ENCODE measurements at places on chromosomes 11 and 22.

- no peak for DNase-seq
These were observed 13.8 kb downstream of the ADA2 start for GRCh38 chr22:17205432-17205831.

- no peak for DNase-seq
These were observed 24.0 kb upstream of the ACER3 start for GRCh38 chr11:76836613-76837291.

- DNase-seq = no peak
These were observed 11.0 kb upstream of the TMEM121B start for GRCh38 chr22:17132112-17132511.

- DNase-seq = no peak
These were observed 14.5 kb downstream of the EMSY start for GRCh38 chr11:76459299-76459698.

DNA sequence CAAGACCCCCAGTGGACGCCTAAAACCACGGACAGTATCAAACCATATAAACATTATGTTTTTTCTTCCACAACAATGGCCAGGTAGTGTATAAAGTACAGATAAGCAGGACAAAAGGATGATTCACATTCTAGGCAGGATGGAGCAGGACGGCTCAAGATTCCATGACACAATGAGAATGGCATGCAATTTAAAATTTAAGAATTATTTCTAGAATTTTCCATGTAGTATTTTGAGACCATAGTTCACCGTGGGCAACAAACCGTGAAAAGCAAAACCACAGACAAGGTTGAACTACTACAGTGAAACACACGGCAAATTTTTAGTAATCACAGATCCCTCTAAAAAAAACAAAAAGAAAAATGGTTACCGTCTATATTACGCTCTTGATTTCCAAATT is 7.5 kb downstream of the NARS2 start:
- DNase-seq = no peak

GRCh38 chr11:4195909-4196308 is 101.3 kb downstream of the RRM1 start:
- no peak for DNase-seq

- no peak for DNase-seq
These were observed 27.2 kb downstream of the EIF3M start for GRCh38 chr11:32610797-32611352.

GRCh38 chr11:76026862-76027261 is 179.4 kb downstream of the WNT11 start:
- DNase-seq = no peak

DNA sequence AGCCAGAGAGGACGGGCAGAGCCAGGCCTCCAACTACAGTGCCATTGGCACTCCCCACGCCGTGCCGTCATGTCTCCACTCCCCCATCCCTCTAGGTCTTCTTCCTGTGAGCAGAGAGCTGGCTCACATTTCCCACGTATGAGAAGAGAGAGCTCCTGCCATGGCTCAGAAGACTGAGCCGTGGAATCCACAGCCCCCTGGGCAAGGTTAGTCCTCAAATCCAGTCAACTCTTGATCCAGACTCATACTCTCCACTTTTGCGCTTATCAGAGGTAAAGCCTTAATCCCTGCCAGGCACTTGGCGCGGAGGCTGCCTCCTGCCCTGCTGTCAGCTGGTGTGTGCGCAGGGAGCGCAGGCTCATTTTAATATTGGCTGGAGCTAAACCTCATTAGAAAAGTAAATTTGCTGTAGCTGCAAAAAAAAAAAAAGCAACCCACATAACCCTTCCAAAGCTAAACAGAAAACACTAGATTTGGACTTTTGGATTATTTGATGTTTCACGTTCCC is 4.7 kb downstream of the B3GAT1 start:
- no peak for DNase-seq

GRCh38 chr11:8807544-8808225 is 103.3 kb upstream of the AKIP1 start:
- no peak for DNase-seq

GRCh38 chr11:6474413-6474792 is 662 bp upstream of the TRIM3 start:
- no peak for DNase-seq

DNA sequence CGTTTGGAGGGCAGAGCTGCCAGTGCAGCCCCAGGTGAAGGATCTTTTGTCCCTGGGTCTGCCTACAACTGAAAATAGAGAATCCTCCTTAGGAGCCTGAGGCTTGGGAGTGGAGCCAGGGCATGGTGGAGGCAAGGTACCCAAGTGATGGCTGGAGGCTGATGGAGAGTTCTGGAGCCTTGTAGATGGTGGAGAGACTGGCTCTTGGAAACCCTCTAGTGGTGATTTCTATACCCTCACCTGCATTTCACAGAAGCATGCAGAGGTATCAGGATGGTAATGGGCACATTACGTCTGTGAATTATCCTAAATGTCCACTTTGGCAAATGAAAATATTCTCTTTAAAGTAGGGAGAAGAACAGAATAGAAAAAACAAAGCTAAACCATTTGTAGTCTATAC is 44.4 kb downstream of the INSC start:
- DNase-seq = no peak

GRCh38 chr11:116384407-116384806 is 388.4 kb downstream of the BUD13 start:
- no peak for DNase-seq

- no peak for DNase-seq
These were observed 42.1 kb upstream of the CRTAM start for GRCh38 chr11:122796128-122796717.

DNA sequence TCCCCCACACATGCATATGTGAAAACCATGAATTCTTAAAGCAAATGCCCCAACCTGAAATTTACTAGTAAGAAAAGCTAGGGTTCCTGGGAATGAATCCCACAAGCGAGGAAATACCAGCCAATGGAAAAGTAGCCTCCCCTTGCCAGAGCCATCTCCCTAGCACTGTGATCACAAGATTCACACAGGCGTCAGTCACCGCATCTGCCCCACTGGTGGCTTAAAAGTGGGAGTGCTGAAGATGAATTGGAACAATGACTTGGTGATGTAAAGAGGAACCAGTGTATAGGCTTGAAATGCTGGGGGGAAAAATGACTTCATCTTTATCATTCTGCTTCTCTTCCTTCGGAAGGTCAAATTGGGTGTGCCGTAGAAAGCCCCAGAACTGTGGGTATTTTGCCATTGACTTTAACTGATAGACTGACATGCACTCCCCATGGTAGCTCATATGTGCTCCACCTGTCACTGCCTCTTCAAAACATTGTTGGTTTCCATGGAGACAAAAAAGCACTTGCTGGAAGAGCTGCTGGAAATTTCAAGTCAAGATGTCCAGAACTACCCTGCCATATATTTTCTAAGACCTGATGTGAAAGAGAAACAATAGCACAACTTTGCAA is 19.2 kb upstream of the ASPHD2 start:
- DNase-seq = no peak

DNA sequence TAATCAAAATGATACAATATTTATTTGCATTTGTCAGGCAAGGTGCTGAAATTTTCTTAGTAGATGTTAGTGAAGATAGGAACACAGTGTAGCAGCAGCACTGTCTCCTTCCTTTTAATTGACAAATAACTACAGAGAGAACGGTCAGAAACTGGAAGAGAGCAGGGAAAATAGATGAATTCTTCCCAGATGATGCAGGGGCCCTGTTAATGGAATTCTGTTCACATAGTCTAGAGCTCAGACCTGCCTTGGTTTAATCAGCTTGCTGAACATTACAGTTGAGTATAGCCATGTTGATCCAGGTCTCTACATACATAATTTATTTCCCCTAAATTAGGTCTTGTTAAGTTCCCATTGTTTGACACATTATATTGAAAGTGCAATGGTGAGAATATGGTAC is 127.4 kb downstream of the SLC17A6 start:
- DNase-seq = no peak

DNA sequence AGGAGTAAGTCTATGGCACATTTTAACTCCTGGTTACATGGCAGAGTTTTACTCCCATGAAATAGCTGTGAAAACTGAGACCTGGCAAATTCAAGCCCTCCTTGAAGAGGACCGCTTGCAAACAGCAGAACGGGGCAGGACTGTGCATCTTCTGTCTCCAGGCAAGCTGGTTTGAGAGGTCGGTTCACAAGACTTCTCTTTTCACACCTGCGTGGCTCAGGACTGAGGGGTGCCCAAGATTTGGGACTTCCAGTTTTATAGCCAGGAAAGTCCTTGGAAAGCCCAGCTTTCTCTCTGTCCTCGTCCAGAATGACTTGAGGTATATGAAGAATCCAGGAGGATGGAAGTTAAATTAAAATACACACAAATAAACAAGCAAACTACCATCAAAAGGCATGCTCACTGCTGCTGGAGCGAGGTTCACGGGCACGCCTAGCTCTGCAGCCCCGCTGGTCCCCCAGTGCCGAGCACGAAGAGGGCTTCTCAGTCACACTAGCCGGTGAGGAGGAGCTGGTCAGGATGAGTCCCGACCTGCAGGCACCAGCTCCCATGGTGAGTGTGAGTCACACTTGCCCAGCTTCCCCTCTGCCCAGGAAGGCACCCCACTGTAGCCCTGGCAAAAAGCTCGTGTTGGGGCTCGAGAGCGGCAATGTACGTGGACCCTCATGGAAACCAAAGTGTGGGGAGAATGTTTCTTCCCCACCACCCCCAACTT is 1382.4 kb downstream of the BRD1 start:
- no peak for DNase-seq

DNA sequence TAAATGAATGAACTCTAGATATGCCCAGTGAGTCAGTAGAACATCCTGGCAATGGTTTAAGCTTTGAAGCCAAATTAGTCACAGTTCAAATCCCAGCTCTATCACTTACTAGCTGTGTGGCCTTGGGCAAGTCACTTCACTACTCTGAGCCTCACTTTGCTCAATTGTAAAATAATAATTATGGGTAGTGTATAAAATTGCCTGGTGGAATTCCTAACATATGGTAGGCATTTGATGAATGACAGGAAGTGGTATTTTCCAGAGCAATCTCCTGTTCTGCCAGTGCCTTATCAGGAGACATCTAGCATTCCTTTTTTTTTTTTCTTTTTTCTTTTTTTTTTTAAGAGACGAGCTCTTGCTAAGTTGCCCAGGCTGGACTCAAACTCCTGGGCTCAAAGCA is 13.0 kb downstream of the SCN4B start:
- DNase-seq = no peak

GRCh38 chr11:71076525-71077304 is 175.7 kb downstream of the SHANK2 start:
- no peak for DNase-seq

- DNase-seq = no peak
These were observed 2.3 kb upstream of the IL17REL start for GRCh38 chr22:50014655-50015401.

- no peak for DNase-seq
These were observed 30.9 kb downstream of the OSBPL5 start for GRCh38 chr11:3134218-3134621.

DNA sequence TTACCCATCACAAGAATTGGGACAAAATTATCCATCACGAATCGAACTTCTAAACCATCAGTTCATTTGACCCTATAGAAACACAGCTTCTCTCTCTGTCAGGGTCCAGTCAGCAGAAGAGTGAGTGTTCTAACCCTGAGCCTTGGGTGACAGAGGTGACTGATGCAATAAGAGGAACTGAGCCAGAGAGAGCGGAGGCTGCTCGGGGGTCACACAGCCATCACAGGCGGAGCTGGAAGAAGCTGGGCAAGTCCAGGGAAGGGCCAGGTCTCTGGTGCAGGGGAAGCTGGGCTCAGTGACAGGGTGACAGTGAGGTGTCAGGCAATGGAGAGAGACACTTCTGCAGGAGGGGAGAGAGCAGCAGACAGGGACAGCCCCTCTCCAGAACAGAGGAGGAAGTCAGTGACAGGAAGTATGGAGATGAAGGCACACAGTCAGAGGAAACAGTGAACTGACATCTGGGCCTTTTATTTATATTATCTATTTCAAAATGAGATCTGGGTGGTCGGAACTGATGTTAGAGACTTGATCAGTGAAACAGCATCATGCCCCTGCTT is 184.0 kb upstream of the TBCEL start:
- DNase-seq = no peak

DNA sequence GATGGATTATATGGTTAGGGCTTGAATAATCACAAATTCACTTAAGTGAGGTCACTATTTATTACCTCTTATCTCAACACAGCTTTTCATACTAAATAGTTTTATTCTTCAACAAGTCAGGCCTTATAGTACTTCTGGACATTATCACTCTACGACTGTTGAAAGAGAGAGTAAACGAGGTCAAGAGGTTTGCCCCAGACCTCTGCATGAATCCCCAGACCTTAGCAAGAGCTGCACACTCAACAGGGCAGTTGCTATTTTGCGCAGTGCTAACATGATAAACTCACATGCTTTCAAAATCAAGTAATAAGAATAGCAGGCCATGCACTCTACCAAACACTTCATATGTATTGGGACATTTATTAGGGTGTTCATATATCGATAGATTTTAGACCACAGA is 60.5 kb downstream of the DDI1 start:
- DNase-seq = no peak

- no peak for DNase-seq
These were observed 5.0 kb upstream of the APOL1 start for GRCh38 chr22:36247955-36248354.

DNA sequence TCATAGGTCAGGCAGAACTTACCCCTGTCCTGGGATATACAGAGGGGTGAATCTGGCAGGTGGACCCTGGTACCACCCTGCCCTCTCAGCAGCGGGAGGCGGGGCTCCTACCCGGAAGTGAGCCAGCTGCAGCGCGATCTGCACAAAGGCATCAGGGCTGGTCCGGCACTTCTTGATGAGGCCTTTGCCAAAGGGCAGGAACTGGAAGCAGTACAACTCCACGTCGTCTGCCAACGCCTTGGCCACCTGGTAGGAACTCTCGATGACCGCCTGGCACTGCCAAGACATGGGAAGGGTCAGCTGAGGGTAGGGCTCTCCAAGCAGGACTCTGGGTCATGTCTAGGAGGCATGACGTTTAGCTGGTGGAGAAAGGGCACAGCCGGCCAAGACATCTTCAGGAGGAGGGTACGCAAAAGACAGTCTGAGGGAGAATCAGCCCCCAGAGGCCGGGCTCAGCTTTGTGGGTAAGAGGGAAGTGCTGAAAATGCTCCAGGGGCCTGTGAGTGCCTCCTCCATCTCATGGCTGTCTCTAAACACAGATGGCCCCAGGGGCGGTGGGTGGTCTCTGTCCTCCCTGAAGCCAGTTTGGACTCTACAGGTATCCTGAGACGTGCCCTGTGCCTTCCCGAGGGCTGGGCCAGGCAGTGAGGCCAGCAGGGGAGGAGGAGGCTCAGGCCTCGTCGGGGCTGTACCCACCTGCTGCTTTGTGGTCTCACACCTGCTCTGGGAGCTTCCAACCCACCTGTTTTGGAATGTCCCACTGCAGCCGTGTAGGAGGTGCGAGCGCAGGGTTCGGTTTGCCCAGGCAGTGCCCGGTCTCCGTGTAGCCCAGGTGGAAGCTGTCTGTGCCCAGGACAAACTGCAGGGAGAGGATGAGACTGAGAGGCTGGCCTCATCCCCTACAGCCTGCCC is 6.7 kb downstream of the CPT1B start:
- DNase-seq = no peak
